ENCODE measurements at places on chromosomes 5 and 9. TPM values are rescaled to one million over a fixed set of nuclear protein-coding genes. Genes with fewer than 3 reads are reported as not detected.

GRCh38 chr5:98742396-98743073 lies 30.9 kb upstream of the RGMB start:
- H3K4me1 ChIP-seq = no peaks in the 10 kb centered on the region
- H3K27ac ChIP-seq = no peak overlapping the region
- peaks cover 19% of the 10 kb centered on the region for H3K27me3 ChIP-seq
- no peak overlapping the region for H3K4me3 ChIP-seq

SOHLH1 gene
- not detected for total RNA-seq

TNIP1 gene
- total RNA-seq = 351 TPM

DNA sequence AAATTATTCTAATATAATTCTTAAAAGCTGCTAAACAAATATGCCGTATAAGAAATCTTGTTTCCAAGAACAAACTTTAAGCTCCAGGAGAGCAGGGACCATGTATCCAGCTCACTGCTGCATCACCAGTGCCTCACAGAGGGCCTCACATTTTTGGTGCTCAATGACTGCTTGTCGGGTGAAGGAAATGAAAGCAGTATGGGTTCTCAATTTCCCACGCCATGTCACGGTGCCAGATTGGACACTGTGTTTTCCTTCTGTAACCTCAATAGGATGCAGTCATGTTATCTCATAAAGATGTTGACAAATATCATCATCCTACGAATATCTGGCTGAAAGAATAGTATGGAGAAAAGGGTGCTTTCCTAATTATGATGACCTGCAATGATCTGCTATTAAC lies 64.7 kb downstream of the POU5F2 start:
- H3K4me3 ChIP-seq = no peak overlapping the region
- H3K4me1 ChIP-seq = no peaks in the 10 kb centered on the region
- no peak overlapping the region for H3K27ac ChIP-seq
- H3K27me3 ChIP-seq = no peaks in the 10 kb centered on the region

GRCh38 chr5:138985256-138985655 lies 110.1 kb upstream of the LRRTM2 start:
- peaks cover 4% of the 10 kb centered on the region for H3K27me3 ChIP-seq
- no peak for DNase-seq
- H3K4me1 ChIP-seq = peaks cover 25% of the 10 kb centered on the region
- H3K4me3 ChIP-seq = no peak overlapping the region

PBX3 gene
- total RNA-seq = 11.3 TPM

DRD1 gene
- total RNA-seq = not detected

- H3K27me3 ChIP-seq = no peaks in the 10 kb centered on the region
- H3K4me1 ChIP-seq = no peaks in the 10 kb centered on the region
- no peak overlapping the region for H3K4me3 ChIP-seq
- no peak overlapping the region for H3K27ac ChIP-seq
These were observed 597.1 kb downstream of the ACTL7B start for GRCh38 chr9:108258640-108259039.

- H3K4me3 ChIP-seq = no peak overlapping the region
- no peak overlapping the region for H3K27ac ChIP-seq
- no peaks in the 10 kb centered on the region for H3K36me3 ChIP-seq
- peaks cover 5% of the 10 kb centered on the region for H3K4me1 ChIP-seq
These were observed 4.6 kb downstream of the BARHL1 start for GRCh38 chr9:132586830-132587591.

DNA sequence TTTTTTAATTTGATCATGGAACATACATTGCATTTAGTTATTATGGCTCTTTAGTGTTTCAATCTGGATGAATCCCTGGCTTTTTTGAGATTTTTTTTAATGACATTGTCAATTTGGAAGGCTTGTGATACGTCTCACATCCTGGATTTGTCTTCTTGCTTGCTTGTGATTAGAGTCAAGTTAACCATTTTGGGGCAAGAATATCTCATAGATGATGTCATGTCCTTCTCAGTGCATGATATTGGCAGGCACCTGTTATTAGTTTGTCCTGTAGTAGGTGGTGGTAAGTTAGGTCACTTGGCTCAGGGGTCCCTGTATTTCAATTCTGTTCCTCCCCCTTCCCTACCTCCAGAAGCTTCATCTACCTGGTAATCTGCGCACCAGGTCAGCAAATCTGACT lies 3.3 kb downstream of the PSD2 start:
- peaks cover 2% of the 10 kb centered on the region for H3K4me1 ChIP-seq
- DNase-seq = no peak
- peaks cover 56% of the 10 kb centered on the region for H3K27me3 ChIP-seq
- no peak overlapping the region for H3K27ac ChIP-seq

DNA sequence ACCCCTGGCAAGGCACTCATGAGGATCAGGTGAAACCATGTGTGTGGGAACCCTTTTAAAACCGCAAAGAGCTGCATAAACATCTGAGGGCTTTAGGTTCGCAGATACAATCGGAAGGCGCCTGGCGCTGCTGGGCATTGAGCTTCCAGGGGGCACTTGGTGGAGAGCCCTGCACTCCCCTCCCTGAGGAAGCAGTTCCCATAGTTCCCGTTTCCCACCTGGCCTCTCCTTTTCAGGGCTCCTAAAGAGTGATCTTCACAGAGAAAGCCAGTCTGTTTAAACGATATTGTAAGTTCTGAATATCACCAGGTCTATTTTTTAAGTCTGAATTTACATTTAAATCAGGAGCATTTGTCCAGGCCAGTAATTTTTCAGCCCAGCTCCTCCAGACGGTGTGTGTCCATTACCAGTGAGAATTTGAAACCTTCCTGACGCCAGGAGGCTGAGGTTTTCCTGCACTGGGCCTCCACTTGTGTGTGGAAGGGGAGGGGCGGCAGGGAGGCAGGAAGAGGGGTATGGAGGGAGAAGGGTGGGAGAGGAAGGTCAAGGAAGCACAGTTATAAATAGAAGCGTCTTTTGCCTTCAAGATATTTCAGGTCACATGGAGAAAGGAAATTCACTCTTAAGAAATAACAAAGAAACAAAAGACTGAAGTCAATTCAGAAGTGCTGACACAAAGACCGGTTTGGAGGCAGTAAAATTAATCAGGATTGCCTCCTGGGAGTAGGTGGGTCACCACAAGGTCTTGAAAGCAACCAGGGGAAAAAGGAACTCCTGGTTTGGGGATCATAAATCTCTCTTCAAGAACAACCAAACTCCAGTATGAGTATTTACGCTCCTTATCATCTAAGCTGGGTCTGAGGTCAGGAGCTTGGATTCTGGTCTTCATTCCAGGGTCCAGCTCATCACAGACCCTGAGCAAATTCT lies 14.3 kb upstream of the MGAT1 start:
- peak overlapping the region; percentile 38 for H3K27ac ChIP-seq
- H3K36me3 ChIP-seq = no peaks in the 10 kb centered on the region
- no peak for DNase-seq

SMIM33 gene
- total RNA-seq = 0.46 TPM

DNA sequence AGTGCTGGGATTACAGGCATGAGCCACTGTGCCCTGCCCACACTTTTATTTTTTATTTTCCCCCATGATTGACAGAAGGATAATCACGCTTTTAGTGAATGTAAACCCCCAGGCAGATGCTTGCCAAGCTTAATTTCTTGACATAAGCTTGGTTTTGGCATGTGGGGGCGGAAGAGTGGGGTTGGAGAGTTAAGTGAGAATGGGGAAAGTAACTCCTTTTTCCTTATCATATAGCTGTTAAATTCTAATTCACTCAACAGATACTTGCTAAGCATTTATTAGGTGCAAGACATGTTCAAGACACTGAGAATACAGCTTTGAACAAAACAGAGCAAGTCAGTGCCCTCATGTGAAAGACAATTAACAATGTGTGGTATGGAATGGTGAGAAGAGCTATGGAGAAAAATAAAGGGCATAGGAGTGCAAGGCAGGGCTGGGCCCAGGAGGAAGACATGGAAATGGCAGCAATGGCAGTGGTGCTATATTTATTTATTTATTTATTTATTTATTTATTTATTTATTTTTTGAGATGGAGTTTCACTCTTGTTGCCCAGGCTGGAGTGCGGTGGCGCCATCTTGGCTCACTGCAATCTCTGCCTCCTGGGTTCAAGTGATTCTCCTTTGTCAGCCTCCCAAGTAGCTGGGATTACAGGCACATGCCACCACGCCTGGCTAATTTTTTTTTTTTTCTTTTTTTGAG lies 2.2 kb downstream of the SLC26A2 start:
- H3K36me3 ChIP-seq = peaks cover 2% of the 10 kb centered on the region
- H3K4me3 ChIP-seq = no peak overlapping the region
- DNase-seq = no peak
- H3K4me1 ChIP-seq = peaks cover 32% of the 10 kb centered on the region

GRCh38 chr5:60457233-60457632 lies 242.7 kb downstream of the DEPDC1B start:
- no peaks in the 10 kb centered on the region for H3K27me3 ChIP-seq
- no peaks in the 10 kb centered on the region for H3K36me3 ChIP-seq
- no peak for DNase-seq
- H3K4me3 ChIP-seq = no peak overlapping the region

- DNase-seq = no peak
- H3K36me3 ChIP-seq = no peaks in the 10 kb centered on the region
- H3K4me3 ChIP-seq = peak overlapping the region; percentile 76
- H3K4me1 ChIP-seq = peaks cover 16% of the 10 kb centered on the region
These were observed 1.1 kb downstream of the SLCO4C1 start for GRCh38 chr5:102294886-102295395.

GNA14 gene
- total RNA-seq = 0.54 TPM

GRCh38 chr5:90386099-90386710 lies 23.4 kb downstream of the CETN3 start:
- no peak overlapping the region for H3K27ac ChIP-seq
- H3K4me1 ChIP-seq = peaks cover 7% of the 10 kb centered on the region
- DNase-seq = no peak
- no peak overlapping the region for H3K4me3 ChIP-seq
- H3K36me3 ChIP-seq = no peaks in the 10 kb centered on the region
- H3K27me3 ChIP-seq = no peaks in the 10 kb centered on the region

C7 gene
- not detected for total RNA-seq

- no peaks in the 10 kb centered on the region for H3K4me1 ChIP-seq
- H3K27me3 ChIP-seq = peaks cover 15% of the 10 kb centered on the region
- H3K36me3 ChIP-seq = no peaks in the 10 kb centered on the region
- DNase-seq = no peak
- H3K4me3 ChIP-seq = no peak overlapping the region
These were observed 227.9 kb upstream of the CLINT1 start for GRCh38 chr5:158086856-158087255.

DNA sequence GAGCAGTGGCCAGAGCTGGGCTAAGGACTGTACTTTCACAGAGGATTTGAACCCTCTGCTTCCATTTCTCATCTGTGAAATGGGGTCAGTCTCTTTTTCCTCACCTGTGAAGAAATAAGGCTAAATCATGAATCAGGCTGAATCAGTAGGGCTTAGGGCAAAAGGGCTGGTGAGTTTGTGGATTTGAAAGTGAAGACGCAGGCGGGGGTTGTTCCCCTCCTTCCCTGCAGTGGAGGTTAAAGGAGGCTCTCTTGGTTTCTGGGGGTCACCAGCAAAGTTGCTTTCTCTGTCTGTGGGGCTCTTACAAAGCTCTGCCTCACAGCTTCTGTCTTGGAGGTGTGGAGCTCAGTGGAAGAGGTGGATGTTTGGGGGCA lies 17.6 kb upstream of the NDST1 start:
- no peaks in the 10 kb centered on the region for H3K36me3 ChIP-seq
- no peak for DNase-seq
- H3K4me3 ChIP-seq = no peak overlapping the region
- H3K27me3 ChIP-seq = peaks cover 3% of the 10 kb centered on the region
- H3K4me1 ChIP-seq = peaks cover 8% of the 10 kb centered on the region

C9orf50 gene
- total RNA-seq = not detected

- no peak overlapping the region for H3K27ac ChIP-seq
- H3K4me1 ChIP-seq = peaks cover 11% of the 10 kb centered on the region
- peaks cover 16% of the 10 kb centered on the region for H3K27me3 ChIP-seq
These were observed 170.4 kb downstream of the EFNA5 start for GRCh38 chr5:107500347-107500746.

DNA sequence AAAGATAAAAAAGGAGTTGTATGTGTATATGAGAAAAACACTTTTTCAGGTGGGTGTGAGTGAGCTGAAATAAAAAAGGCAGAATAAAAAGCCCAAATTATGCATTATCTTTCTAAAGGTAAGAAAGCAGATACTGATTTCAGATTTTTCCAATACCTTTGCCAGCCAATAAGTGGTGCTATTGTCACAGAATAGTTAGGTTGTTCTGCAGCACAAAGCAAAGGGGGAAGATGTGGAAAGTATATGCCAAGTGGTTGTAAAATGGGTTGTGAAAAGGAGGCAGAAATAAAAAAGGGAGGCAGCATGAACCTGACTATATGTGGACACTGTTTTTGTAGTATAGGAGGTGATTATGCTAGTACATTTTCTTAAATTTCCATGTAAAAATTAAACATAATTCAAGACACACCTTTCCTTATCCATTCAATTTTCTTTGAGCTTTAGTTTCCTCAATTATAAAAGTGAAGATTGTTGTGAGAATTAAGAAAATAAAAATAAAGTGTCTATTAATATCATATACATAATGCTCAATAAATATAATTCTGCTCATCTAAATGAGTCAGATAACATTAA lies 106.7 kb downstream of the SMIM15 start:
- H3K27me3 ChIP-seq = no peaks in the 10 kb centered on the region
- DNase-seq = no peak
- no peak overlapping the region for H3K4me3 ChIP-seq
- no peak overlapping the region for H3K27ac ChIP-seq
- H3K36me3 ChIP-seq = no peaks in the 10 kb centered on the region

DNA sequence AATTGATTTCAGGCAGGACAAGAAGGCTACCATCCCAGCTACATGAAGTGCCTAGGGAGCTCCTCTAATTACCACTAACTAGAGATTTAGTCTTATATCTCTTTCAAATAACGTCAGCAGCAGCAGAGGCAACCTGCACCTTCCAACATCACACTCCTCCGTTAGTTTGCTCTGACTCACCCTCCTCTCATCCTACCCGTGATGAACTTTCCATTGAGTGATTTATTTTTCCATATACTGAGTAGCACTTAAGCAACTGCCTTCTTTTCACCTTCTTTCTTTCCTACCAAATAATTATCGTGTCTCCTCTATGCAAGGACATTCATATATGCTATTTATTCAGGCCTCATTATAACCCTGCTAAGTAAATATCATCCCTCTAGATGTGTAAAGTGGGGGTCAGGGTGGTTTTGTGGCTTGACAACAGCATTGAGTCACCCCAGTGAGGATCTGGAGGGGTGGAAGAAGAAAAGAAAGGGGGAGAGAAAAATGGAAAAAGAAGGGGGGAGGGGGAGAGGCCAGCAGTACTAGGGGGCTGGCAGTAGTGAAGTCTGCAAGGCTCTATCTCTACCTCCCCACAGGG lies 64.6 kb upstream of the CAST start:
- DNase-seq = peak; percentile 23
- H3K36me3 ChIP-seq = no peaks in the 10 kb centered on the region
- H3K27me3 ChIP-seq = peaks cover 15% of the 10 kb centered on the region

DNA sequence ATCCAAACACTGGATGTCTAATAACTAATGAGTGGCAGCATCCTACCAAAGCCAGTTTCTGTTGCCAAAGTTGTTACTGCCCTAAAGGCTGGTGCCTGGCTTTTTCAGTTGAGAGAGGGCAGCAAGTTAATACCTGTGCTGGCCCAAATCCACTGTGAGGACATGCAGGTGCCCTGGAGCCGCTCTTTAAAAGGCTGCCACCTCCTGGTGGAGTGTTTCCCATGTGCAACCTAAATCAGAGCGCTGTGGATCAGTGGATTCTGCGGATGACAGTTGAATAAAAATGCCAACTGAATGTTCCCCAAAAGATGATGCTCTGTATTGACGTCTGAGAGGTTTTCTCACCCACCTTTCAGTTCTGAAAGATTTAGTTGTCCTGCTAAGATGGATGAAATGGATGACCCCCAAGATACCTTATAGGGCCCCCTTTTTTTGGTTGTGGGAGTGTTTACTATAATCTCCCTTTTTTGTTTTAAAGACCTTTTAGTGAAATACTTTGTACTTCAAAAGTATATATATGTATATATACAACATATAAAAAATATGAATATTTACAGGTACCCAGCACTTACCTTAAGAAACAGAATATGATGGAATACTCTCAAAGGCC lies 146.4 kb downstream of the EGFLAM start:
- peak; percentile 29 for DNase-seq
- H3K36me3 ChIP-seq = no peaks in the 10 kb centered on the region
- no peak overlapping the region for H3K27ac ChIP-seq
- H3K27me3 ChIP-seq = peaks cover 30% of the 10 kb centered on the region

Measured in activated CD4-positive, alpha-beta T cell treated with anti-CD3 and anti-CD28 coated beads for 36 hours (primary cell).